EL (cell line): ENCODE measurements at places on chromosomes 2 and 18.

DNA sequence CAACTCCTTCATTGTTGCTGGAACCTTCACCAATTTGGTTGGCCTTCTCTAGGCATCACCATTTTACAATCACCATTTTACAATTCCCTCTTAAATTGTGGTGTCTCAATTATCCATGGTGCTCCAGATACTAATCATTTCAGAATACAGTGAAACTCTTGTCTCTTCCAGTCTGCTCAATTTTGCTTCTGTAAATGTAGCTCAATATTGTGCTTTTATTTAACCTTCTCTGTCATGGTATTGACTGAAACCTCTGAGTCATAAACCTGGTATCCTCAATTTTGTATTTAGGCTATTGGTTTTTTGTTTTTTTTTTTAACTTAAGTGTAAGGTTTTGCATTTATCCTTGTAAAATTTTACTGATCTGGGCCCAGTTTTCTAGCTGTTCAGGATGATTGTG is 16.1 kb downstream of the STRADB start:
- peak; percentile 27 for DNase-seq

DNA sequence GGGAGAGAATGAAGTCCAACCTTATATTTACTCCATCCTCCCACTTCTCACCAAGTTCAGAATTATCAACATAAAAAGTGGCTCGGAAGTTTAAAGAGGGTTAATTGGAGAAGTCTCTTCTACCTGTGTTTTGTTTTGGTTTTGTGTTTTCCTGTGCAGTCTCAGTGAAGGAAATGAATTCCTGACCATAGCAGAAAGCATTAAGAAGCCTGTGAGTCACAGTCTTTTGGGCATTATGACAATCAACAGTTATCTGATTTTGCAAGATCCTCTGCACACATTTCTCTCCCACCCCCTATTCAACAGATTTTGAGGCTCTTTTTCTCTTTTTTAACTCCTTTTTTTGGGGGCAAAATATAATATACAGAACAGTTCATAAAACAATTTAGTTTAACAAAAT is 8.6 kb upstream of the RPL37A start:
- peak; percentile 68 for DNase-seq

GRCh38 chr2:31430439-31431165 is 16.1 kb upstream of the XDH start:
- DNase-seq: no peak

DNA sequence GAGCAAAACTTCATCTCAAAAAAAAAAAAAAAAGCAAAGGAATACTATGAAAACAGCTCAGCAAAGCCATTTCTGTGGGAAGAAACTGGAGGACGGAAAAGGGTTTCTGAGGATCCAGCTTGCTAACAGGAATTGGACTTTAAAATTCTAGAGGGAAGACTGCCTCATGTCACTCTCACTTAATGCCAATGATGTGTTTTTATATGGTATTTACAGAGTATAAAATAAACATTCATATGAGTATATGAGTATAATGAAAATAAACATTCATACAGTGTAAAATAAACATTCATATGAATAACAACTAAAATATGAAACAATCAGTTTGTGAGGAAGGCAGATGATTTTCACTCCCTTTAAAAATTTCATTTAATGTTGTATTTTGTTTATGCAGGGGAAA is 43.9 kb downstream of the CHMP3 start:
- no peak for DNase-seq

DNA sequence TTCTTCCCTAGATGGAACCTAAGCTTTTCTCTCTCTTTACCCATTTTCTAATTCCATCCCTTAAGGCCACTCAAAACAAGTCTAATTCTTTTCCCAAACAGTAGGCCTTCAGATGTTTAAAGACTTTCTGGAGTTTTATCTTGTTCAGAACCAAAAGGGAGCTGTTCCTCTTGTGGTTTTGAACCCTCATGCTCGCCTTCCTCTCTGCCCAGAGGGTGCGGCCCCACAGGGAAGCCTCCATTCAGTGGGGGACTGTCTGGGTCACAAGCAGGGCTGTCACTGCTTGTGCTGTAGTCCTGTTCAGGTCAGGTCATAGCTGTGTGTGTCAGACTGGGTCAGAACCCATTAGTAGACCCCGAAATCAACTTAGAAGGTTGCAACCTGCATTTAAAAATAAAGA is 56.5 kb downstream of the TET3 start:
- DNase-seq: no peak

DNA sequence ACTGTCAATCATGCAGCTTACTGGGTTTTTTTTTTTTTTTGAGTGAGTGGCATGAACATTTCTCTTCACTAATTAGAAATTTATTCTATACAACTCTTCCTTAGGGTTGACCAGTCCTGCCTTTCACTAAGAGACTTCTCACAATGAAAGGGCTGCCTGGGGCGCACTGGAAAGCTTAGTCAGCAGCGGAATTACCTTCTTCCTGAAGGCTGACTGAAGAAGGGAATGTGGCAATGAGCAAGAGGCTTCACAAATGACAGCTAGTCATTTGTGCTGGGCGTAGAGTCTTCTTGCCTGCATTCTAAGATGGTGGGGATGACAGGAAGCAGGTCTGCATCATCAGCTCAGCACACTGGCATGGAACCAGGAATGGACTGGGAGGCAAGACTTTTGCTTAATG is 15.6 kb upstream of the SCN3A start:
- DNase-seq: peak; percentile 1

GRCh38 chr2:237996021-237996593 is 29.3 kb downstream of the UBE2F start:
- DNase-seq: peak; percentile 75

DNA sequence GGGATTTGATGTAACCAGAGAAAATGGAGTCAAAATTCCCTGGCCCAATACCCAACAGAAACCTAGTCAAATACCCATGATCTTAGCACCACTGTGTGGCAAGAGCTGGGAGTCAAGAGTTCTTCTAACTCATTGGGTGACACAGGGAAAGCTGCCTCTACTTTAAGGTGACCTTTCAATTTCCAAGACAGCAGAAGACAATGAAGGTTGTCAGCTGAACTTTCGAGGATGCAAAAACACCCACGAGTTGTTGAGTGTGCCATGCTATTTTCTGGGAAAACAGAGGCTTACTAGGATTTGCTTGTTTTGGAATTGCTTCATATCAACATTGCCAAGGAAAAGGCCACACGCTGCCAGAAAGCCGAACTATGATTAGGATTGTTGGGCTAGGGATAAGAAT is 61.6 kb upstream of the CYRIA start:
- DNase-seq: no peak

DNA sequence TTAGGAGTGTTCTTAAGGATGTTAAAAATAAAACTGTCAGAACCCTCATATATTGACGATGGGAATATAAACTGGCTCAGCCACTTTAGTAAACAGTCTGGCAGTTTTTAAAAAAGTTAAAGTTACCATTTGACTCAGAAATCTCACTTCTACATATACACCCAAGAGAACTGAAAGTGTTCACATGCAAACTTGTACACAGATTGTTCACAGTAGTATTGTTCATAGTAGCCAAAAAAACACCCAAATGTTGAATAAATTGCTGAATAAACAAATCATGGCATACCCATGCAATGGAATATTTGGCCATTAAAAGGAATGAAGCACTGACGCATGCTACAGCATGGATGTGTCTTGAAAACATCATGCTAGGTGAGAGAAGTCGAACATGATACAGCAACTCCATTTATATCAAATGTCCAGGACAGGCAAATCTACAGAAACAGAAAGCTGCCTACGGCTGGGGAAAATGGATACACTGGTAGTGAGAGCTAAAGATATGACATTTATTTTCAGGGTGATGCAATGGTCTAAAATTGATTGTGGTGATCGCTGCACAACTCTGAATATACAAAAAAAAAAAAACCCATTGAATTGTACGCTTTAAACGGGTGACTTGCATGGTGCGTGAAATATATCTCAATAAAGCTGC is 10.1 kb downstream of the RPL31 start:
- no peak for DNase-seq

GRCh38 chr2:105797298-105797819 is 52.6 kb downstream of the NCK2 start:
- peak; percentile 30 for DNase-seq

GRCh38 chr2:51018145-51018544 is 13.8 kb downstream of the NRXN1 start:
- DNase-seq: no peak

DNA sequence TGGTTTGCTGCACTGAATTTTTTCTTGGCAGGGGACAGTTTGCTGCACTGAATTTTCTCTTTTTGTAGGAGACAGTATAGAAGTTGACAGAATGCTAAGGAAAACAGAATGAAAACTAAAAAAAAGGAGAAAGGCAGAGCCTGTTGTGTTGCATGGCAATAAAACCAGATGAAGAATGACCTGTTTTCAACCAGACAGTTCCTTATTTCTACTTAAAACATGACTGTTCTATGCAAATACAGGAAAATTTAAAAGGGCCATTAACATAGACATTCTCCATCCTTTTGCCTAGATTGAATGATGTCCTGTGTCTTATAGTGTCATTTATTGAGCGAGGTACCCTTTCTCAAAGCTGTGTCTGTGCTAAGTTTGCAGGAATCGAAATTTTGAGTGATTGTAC is 33.3 kb downstream of the ABI2 start:
- DNase-seq: no peak

- DNase-seq: peak; percentile 60
Observed at GRCh38 chr2:83665894-83666293, 793.2 kb downstream of the SUCLG1 start.

GRCh38 chr2:9824441-9824840 is 18.8 kb upstream of the TAF1B start:
- DNase-seq: no peak

- peak; percentile 67 for DNase-seq
Observed at GRCh38 chr2:164599954-164600589, 21.2 kb downstream of the GRB14 start.

- DNase-seq: no peak
Observed at GRCh38 chr2:149451417-149452165, 121.2 kb downstream of the LYPD6 start.

DNA sequence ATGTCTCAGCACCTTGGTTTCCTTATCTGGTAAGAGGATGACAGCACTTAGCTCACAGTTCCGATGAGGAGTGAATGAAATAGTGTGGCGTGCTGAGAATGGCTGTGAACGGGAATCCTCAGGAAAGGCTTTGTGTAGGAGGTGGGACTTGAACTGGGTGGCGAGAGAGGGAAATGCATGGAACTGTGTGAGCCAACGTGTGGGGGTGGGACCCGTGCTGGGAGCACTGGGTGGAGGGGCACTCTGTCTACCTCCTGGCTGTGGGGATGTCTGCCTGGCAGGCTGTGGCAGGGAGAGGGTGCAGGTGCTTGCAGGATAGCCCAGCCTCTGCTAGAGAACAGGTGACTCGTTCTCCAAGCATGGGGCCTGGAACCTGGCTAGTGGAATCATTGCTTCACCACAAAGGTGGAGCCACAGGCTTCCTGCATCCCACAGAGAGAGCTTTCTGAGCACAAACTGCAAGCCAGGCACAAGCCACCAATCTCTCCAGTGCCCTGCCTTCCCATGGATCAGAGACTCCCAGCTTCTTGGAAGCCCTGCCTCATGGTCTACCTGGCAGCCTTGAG is 145.2 kb downstream of the CELF4 start:
- no peak for DNase-seq

- DNase-seq: no peak
Observed at GRCh38 chr2:5937851-5938565, 245.8 kb downstream of the SOX11 start.

DNA sequence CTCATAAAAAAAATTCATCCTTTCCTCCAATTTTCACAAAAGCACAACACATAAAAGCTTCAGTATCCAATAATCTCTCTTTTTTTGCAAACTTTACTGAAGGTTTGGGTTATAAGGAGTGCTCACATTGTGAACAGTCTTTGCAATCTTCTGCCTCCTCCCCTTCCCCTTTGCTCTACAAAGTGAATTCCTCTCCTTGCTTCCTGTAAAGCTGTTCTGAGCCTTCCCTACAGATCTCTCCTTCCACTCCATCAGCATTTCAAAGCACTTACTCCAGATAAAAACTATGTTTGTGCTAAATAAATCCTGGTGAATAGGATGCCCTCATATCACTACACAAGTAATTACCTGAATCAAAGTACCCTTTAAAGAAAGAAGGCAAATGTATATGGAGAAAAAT is 4.6 kb upstream of the PDK1 start:
- no peak for DNase-seq

DNA sequence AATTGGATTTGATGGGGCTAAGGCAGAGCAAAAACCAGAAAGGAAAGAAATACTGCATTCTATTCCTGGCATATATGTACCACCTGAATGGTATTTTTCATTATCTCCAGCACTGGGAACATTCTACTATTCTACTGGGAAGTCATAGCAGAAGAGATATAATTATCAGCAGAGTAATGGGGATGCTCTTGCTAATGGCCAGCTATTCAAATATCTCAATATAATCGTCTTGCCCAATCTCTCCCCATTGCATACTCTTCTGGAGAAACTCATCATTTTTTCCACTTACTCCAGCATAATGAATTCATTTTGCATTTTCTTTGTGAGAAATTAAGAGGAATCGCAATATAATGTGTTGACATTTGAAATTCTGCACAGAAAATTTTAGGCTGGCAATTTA is 1794.7 kb upstream of the PIK3C3 start:
- DNase-seq: no peak

DNA sequence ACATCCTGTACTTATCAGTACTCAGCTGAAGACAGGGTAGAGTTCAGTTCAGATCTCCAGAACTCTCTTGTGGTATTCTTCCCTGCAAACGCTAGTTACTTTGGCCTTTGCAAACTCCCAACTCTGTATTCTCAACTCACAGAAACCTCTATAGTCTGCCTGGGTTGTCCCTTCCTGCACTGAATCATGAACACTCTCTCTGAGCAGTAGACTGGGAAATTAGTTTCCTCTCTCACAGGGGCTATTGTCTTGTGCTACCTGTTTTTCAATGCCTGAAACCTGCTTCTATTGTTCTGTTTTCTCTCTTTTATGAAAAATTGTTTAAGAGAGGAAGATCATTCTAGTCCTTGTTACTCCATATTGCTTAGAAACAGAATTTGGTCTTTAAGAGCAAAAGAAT is 134.7 kb downstream of the VIT start:
- DNase-seq: no peak

DNA sequence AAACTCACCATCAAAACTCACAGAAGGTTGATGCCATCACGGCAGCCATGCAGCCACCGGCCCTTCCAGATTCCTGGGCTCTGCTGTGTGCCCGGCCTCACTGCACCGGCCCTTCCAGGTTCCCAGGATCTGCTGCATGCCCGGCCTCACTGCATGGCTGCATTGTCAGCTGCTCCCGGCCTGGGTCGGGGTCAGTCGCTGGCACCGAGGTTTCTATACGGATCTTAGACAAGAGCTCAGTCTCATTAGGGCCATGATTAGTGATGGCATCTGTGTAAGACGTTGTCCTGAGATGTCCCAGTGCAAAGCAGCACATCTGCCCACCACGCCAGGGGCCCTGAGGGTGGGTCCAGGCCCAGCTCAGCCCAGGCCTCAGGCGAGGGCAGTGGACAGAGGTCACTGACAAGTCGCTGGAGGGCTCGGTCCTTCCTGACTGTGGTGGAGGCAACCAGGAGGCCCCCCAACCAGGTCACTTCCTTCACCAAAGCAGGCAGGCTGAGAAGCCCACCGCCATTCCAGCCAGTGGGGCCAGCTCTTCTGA is 29.4 kb downstream of the TMEM18 start:
- DNase-seq: no peak
